GM20000 (cell line): ENCODE measurements at places on chromosomes 2 and 18.
A peak's percentile ranks its signal among the peaks of the same experiment; 100 is the strongest.

DNA sequence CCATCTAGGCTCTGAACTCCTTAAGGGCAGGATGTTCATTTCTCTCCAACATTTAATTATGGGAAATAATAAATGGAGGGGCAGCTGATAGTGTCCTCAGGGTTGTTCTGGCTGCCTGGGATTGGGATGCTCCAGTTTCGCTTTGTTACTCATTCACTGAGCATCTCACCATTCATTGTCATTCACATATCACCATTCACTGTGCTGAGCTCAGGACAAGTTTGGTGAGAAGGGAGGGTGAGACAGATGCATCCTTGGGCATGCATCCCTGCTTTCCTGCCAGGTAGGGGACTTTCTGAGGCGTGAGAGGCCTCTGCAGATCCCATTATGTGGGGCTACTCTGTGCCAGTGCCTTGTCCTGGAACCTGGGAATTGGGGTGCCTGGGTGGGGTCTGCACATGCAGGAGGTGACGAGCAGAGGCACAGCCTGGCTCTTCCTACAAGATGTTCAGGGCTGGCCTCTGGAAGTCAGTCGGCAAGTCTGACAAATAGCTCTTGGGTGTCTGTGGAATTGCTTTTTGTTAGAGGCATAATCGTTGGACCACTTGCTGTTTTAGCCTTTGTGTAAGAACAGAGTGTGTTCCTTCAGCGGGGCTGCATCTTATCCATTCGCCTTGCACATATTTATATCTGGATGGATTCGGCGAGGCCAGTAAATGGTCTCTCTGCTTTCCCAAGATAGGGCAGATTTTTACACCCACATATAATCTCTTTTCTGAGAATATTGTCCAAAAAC, 323.2 kb upstream of the THSD7B start:
- no peak for DNase-seq

GRCh38 chr2:160679686-160680085, 186.1 kb upstream of the RBMS1 start:
- DNase-seq = no peak

DNA sequence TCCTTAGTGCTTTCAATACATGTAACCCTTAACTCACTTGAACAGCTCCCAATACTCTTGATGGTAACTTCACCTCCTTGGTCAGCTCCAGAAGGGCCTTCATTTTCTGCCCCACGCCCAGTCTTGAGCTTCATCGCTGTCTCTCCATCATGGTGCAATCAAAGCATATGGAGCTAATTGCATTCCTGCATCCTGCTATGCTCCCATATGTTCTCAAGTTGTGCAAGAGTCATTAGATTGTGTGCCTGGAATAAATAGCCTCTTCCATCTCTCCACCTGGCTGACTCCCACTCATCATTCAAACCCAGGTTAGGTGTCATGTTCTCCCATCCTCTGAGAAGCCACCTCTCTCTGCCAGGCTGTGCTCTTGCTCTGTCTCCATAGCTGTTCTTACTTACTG, 364.5 kb upstream of the RGPD4 start:
- DNase-seq = no peak

DNA sequence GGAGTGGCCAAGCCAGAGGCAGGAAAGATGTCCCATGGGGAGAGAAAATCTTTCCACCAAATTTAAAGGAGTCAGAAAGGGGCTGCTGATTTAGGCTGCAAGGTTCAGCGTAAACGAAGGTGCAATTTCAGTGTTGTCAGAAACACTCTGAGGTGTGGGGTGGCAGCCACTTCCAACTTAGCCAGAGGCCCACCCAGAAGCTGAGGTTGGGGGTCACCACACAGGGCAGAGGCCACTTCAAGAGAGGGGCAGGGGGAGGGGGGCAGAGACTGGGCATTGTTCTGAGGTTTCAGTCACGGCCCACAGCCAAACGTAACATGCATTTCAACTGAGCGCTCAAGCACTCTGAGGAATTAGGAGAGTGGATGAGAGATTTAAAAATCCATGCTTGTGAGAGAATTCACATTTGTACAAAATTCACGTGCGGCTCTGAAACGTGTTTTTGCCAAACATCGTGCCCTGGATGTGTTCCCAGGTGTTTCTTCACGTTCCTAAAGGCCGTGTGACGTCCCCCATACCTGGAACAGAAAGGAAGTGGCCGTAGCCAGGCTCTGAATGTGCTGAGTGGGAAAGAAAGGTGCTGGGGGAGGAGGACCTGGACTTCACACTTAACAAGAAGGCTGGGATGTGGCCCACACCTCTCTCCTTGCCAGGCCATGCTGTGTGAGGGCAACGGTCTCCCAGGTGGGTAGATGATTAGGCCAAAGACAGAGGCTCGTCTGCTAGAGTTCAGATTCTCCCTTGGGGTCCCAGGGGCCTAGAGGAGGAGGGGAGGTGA, 19.5 kb upstream of the BOK start:
- DNase-seq = peak; percentile 18

DNA sequence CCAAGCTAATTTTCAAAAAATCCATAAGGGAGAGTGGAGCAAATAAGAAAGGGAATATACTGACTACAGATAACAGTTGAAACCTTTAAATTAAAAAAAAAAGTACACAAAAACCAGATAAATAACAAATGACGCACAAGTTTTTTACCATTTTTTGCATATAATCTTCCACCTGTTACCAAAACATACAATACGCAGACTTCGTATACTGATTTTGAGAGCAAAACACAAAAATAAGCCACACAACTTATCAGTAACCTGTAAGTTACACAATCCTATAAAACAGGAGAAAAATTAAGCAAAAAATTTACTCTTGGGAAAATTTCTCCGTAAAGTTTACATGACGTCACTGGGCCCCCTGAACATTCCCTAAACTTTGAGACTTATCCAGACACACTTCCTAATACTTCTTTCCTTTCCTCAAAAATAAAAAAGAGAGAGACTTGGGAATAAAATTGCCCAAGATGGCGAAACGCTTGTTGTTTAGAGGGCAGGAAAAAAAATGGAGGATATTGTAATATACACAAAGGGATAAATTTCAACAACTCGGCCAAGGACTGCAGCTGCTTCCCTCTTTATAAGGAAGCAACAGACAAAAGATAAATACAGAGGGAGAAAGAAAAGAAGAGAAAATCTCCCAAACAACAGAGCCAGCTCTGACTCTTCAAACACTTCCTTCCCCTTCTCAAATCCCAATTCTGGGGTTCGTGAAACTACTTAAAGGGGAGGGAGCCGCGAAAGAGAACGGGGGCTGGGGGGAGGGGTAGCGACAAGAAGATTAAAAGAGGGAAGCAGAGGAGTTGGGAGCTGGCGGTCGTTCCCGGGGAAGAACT, 1.6 kb downstream of the BAZ2B start:
- DNase-seq = no peak

DNA sequence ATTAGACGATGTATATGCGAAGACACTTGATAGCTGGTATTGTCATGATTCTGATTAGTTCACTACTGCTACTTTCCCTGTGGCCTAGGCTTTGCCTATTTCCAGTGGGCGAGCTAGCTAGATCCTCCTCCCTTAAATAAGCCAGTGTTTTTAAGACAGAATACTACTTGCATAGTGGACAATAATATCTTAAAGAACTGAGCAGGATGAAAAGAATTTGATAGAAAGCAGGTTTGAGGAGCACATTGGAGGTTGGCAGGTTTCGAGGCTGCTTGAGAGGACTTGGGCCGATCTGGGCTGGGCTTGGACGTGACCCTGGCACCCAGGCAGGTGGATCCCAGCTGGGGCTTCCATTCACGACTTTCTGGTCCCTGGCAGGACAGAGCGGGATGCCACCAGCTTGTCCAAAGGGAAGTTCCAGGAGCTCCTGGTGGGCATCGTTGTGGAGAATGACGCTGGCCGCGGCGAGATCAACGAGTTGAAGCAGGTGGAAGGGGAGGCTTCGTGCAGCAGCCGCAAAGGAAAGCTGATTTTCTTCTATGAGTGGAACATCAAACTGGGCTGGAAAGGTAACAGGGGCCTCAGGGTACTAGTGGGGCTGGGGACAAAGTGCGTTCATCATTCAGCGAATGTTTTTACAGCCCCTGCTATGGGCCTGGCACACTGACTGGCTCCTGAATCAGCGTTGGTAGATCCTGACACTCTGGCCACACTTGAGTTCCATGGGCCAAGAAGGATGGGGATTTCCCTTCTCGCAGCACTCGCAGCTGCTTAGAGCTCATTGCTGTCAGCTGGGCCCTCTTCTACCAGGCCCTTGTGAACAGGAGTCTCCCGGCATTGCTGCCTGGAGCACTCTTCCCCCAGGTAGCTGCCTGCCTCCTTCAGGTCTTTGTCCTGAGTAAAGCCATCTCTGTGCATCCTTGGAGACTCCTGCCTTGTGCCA, 16.9 kb downstream of the C2orf74 start:
- peak; percentile 43 for DNase-seq

DNA sequence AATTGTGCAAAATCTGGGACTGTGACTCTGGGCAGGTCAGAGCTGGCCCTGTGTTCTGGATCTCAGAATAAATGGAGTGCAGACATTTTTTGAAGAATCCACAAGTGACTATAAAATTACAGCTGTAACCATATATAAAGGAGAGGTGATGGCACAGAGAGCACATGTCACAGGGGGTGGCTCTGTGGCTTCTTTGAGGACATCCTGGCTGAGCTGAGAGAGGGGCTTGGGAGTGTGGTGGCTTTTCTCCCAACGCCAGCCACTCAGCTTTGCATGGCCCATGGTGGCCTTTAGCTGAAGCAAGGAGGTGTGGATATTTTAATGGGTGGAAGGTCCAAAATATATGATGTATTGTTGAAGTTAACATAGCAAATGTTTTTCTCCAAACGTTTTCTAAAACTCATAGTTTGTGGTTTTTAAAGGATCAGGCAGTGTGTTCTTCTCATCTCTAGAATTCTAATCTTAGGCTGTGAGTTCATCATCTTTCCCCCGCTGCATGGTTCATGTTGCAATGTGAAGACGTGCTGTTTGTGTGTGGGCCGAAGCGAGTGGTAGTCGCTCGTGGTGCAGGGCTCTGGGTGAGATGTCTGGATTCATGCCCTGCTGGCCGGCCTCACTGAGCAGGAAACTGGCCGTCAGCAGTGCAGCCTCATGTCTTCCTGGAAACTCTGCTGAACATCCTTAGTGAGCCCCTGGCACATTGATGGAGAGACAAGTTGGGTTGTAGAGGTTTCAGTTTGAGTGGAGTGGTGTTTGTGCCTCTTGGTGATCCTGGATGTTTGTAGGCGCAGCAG, 109.9 kb downstream of the ZNF236 start:
- no peak for DNase-seq

GRCh38 chr2:102006886-102007278, 15.1 kb downstream of the IL1R2 start:
- DNase-seq = no peak

- DNase-seq = no peak
Measured at GRCh38 chr2:122172812-122173211, 417.4 kb downstream of the TSN start.

- DNase-seq = no peak
Measured at GRCh38 chr18:5095239-5095638, 101.8 kb downstream of the AKAIN1 start.

DNA sequence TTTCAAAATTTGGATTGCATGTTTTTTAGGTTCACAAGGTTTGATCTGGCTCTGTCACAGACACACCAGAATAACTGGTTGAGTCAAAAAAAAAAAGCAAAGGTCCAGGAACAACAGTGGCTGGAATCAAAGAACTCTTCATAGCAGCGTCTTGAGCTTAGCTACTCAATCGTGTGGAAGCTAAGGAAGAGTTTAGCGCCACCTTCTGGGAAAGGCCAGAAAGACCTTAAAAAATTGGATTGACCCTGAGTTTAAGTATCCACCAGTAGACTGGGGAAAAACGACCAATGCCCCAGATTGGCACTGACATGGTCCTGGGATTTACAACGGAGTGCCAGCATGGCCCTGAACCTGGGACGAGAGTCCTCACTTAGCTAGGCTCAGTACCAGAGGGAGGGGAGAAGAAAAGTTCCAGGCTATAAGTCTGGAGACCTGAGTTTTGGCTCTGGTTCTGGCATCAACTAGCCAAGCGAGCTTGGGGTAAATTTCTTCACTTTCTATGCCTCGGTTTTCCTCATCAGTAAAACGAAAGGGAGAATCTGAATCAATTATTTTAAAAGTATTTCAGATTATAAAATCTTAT, 71.1 kb upstream of the TFCP2L1 start:
- DNase-seq = peak; percentile 61

- DNase-seq = no peak
Measured at GRCh38 chr18:75066936-75067335, 142.0 kb downstream of the PTGR3 start.

- no peak for DNase-seq
Measured at GRCh38 chr18:77065221-77065981, 67.2 kb downstream of the MBP start.

GRCh38 chr2:149543845-149544244, 43.7 kb downstream of the MMADHC start:
- DNase-seq = no peak

DNA sequence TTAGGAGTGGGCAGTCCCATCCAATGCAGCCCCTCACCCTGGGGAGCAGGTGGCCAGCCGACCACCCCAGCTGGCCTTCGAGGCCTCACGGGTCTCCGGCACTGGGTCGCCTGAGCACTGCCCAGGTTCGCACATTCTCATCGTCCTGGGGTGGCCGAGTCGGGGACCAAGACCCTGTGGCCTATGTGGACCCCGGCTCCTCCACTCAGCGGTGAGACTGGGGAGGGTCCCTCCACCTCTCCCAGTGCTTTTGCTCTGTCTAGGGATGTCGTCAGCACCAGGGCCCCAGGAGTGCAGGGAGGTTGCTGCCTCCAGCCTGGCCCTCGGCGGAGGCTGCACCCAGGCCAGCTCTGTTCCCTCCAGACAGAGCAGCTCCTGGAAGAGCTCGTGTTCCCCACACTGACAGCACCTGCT, 89.6 kb downstream of the TPO start:
- no peak for DNase-seq

- DNase-seq = no peak
Measured at GRCh38 chr2:70061317-70061716, 26.0 kb upstream of the PCBP1 start.

DNA sequence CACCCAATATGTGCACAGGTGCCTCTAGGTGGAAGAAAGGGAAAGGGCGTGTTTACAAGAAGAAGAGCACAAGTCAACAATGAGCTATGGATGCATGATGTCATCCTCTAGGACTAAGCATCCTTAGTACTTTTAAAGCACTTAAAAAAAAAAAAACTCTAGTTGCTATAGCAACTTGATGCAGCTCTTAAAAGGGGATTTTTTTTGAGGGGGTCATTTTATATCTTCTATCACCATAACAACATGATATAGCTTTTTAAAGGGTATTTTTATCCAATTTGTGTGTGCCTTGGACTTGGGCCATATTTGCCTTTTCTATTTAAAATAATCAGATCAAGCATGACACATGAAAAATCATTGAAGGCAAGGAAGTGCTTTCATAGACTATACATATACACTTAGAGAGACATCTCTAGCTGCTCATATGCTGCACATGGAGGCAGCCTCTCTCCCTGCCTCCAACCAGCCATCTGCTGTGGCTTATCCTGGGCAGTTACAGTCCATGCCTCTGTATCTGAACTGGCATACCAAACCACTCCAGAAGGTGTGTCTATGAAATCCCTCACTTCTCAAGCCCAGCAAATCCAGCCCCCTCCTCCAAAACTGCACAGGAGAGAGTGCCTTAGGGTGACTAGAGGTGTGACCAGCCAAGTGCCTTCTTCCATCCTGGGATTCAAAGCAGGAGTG, 165.4 kb downstream of the MSH2 start:
- no peak for DNase-seq
